ENCODE measurements at places on chromosomes 5 and 9. TPM values are rescaled to one million over a fixed set of nuclear protein-coding genes. Genes with fewer than 3 reads are reported as not detected.

Gene NUTM2F
- total RNA-seq = not detected

Gene C5orf58
- total RNA-seq = not detected

Gene QRFP
- not detected for total RNA-seq

Gene ADAMTS13
- total RNA-seq = 3.5 TPM

- DNase-seq = no peak
These were observed 43.9 kb downstream of the BARX1 start for GRCh38 chr9:93911136-93911745.

DNA sequence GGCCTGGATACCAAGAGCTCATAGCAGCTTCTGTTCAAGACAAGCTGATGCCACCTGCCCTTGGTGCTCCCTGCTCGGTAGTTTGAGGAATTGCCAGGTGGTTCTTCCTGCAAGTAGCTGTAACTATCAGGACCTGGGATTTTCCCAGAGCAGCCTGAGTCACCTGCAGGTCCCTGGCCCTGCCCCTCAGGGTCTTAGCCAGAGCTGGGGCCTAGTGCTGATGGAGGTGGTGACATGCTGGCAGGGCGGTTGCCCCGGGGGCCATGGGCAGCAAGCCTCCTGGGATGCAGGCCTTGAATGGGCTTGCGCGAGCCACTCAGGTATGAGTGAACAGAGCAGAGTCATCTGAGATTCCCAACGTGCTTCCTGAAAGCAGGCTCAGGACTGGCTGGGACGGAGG, 262.3 kb downstream of the HSPA4 start:
- no peak for DNase-seq

DNA sequence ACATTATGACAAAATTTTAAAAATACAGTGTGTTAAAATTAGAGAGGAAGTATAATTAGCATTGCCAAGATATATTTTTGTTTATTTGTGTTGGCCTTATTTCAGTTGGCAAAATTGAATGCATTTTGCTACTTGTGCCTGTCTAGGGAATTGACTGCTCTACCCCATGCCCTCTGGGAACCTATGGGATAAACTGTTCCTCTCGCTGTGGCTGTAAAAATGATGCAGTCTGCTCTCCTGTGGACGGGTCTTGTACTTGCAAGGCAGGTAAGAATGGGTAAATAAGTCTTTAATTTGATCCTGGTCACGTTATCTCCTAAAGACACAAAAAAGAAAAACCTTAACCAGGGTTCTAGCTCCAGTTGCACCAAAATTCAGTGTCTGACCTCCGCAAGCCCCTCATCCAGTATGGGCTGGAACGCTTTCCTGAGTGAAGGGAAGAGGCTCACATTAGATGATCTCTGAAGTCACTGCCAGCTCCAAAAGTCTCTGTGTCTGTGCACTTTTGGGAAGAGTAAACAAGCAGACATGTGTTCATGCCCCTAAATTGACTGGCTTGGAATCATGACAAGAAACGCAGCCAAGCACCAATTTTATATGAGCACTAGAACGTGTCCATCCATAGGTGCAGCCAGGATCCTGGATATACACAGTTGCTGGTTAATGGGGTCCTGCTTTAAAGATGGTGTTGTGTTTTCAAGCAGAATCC, 98.3 kb upstream of the PRRC1 start:
- DNase-seq = no peak

GRCh38 chr9:129570450-129571297, 50.2 kb downstream of the C9orf50 start:
- DNase-seq = no peak

- DNase-seq = no peak
These were observed 412.4 kb upstream of the ZNF462 start for GRCh38 chr9:106450549-106450948.

GRCh38 chr5:163964671-163965070, 459.3 kb downstream of the MAT2B start:
- no peak for DNase-seq

DNA sequence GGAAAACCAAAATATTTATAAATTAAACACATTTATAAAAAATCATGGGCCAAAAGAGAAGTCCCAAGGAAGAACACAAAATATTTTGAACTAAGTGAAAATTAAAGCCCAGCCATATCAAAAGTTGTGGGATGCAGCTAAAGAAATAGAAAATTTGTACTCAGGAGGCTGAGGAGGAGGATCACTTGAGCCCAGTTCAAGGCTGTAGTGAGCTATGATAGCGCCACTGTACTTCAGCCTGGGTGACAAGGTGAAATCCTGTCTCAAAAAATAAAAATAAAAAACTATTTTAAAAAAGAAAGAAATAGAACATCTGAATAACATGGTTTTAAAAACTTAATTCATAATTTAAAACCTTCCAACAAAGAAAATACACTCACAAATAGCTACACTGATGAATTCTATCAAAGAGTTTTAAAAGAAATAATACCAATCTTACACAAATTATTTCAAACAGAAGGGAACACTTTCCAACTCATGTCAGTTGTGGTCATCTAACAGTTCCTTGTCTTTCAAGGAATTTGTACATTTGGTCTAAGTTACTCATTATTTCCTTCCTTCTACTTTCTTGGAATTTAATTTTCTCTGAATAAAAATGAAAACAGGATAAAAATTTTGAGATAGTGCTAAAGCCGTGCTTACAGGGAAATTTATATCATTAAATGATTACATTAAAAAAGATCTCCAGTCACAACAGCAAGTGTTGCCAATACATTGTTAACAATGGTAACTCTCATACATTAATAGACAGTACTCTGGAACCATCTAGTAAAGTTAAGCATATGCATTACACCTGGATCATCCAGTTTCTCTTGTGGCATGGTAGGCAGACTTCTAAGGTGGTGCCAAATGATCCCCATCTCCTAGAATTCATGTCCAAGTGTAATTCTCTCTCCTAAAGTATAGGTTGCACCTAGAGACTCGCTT, 17.8 kb downstream of the PTBP3 start:
- DNase-seq = no peak

GRCh38 chr5:94941122-94941755, 322.8 kb downstream of the SLF1 start:
- DNase-seq = no peak

GRCh38 chr5:108505608-108506007, 123.7 kb upstream of the FBXL17 start:
- DNase-seq = no peak

DNA sequence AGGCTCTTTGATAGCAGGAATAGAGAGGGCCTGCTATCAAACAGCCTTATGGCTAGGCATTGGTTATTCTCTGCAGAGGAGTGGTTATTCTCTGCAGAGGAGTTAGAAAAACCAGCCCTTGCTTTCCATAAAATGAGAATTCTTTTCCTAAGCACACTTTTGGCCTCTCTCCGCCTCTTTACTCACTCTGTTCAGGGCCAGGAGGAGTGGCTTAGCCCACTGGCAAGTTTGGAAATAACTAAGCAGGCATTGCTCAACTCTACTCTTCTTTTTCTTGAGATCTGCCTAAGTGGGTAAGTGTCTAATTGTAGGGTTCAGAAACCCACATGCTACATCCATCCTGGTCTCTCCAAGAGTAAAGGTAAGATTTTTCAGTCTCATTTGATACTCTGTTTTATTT, 341.7 kb downstream of the KIAA0825 start:
- DNase-seq = no peak

DNA sequence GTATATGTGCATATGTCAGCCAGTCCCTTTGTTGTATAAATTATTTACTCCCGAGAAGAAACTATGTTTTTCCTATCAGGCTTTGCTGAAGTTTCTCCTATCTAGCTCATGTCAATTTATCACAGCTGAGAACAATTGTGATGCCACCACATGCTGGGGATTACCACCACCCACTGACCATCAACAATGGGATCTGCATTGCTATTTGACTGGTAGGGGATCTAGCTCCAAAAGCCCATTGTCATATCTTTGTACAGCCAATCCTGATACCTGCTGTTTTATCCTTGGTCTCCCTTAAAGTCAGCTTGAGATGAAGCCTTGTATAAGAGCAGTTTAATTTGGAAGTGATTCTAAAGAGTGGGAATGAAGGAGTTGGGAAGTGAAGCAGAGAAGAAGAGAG, 53.9 kb upstream of the KCNN2 start:
- no peak for DNase-seq

GRCh38 chr5:176851871-176852658, 41.7 kb downstream of the UNC5A start:
- DNase-seq = no peak

GRCh38 chr9:125521462-125522327, 185.3 kb downstream of the MAPKAP1 start:
- DNase-seq = no peak

All from ureter (tissue), 1 donor.